ENCODE measurements at places on chromosomes 13 and 19. TPM values are rescaled to one million over a fixed set of nuclear protein-coding genes. Genes with fewer than 3 reads are reported as not detected.

DNA sequence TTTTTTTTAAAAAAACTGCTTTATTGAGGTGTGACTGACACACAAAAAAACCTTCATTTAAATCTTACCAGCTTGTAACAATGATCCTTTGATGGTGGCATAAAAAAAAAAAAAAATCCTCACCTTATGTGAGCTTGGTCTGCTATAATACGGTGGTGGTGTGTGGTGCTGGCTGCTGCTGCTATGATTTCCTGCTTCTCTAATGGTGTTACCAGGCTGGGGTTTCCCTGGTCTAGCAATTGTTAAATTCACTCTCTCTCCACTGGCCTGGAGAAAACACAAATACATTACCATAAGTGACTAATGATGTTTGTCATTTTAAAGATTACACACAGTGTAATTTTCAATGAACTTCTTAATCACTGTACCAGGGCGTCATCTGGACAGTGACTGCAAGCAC, 60.6 kb downstream of the LNX2 start:
- no peak for DNase-seq

GRCh38 chr13:95060014-95060519, 241.2 kb downstream of the ABCC4 start:
- no peak for DNase-seq

Gene JSRP1
- 1.6 TPM for total RNA-seq

Gene FBXO27
- total RNA-seq, result 2.6 TPM

GRCh38 chr13:21061029-21061763, at the start of gene LATS2:
TSS of gene LATS2 (minus strand) at chr13:21061586. CDS start at chr13:21046026, 15,560 bp downstream.
- peak; percentile 93 for DNase-seq

- DNase-seq, result no peak
These were observed 39.6 kb downstream of the MTUS2 start for GRCh38 chr13:28859717-28860116.

Gene TMEM38A
- 1.0 TPM for total RNA-seq

Gene CEACAM6
- total RNA-seq, result not detected

- peak; percentile 8 for DNase-seq
These were observed 983.4 kb downstream of the EFNB2 start for GRCh38 chr13:105552078-105552477.

GRCh38 chr19:34345947-34346351, 19.0 kb upstream of the GPI start:
- DNase-seq, result peak; percentile 68

Gene ZNF45
- total RNA-seq, result 12.6 TPM

- no peak for DNase-seq
These were observed 7.9 kb upstream of the PEAK3 start for GRCh38 chr19:2289714-2290435.

DNA sequence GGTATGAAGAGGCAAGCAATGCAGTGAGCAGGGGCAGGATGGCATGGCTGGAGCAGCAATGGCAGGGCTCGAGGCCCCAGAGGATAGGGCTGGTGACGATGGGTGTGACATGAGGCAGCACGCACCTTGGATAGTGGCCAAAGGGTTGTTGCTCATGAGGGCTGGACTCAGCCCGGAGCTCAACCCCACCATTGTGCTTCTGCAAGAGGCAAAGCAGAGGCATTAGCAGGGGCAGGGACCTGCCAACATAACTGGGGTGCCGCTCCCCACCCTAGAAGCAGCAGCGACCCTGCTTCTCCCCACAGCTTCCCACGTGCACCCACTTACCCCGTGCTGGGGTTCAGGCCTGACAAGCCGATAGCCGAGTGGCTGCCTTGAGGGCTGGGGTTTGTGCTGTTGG, 15.8 kb downstream of the ZNF574 start:
- DNase-seq, result peak; percentile 57

Gene ADAMTSL5
- total RNA-seq, result not detected

DNA sequence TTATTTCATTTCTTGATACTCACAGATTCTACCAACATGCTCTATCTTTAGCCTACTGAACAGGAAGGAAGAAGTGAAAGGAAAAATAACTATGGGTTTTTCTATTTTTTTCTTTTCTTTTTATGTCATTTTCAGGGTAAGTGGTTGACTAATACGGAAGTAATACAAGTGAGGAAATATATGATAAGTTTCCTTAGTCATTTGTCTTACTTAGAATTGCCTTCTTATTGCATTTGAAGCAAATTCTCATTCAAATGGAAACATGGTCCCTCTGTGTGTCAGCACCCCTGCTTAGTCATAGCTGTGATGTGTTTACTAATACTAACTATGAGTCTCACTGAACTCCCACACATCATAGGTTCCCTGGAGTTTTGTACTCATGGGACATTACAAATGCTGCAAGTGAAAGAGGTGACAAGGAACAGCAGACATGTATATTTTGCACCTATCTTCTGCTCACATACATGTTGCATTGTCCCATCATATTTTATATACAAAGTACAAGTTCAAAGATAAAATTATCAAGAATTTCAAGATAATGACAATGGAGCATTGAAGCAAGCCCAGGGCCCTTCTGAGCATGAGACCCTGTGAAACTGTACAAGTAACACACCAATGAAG, 60.1 kb downstream of the DCT start:
- peak; percentile 35 for DNase-seq

GRCh38 chr13:27101289-27101688, 70.3 kb downstream of the USP12 start:
- no peak for DNase-seq

Gene MLLT1
- total RNA-seq, result 8.0 TPM

GRCh38 chr13:61477619-61478018, 62.0 kb upstream of the PCDH20 start:
- DNase-seq, result no peak

DNA sequence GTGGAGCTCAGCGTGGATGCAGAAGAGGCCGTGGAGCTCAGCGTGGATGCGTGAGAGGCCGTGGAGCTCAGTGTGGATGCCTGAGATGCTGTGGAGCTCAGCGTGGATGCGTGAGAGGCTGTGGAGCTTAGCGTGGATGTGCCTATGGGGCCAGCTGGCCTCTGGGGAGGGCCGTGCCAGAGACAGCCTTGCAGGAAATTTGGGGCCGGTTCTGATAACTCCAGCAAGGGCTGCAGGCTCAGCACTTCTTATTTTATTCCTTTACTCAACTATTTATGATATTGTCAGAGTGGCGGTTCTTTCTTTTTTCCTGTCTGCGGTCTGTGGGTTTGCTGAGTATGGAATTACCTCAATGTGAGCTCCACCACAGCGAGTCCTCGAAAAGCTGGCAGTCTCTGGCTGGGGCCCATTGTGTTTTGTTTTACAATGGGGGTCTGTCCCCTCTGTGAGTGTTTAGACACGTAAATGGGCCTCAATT, 17.8 kb upstream of the TMEM255B start:
- DNase-seq, result peak; percentile 52

DNA sequence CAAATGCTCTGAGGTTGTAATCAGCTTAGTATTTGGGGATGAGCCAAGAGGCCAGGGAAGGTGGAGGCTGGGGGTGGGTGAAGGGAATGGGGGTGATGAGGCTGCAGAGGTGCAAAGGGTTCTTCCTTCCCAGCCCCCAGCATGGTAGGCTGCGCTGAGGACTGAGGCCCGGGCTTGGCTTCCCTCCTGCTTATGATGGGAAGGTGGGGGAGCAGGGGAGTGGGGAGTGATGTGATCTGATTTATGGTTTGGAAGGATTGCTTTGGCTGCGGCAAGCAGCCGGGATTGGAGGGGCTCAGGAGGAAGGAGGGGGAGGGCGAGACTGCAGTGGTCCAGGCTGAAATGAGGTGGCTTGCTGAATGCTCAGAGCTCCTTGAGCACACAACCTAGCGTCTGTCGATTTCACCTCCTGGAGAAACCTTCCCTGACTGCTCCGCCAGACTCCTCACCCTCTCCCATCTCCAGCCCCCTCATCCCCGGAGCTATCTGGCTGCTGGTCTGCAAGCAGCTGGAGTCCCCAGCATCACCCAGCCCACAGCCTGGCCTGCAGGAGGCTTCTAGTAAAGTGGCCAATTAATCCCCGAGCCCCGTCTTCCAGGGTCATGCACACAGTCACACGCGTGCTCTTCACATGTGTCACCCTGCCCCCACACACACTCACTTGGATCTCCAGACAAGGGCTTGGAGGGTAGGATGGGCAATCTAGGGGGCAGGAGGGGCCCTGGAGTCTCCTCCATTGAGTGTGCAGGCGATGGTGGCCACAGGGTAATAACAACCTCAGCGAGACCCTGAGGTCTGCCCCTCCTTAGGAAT, 757 bp upstream of the CLEC11A start:
- no peak for DNase-seq

Data from Daoy (cell line).